Progenitor cell of endocrine pancreas (in vitro differentiated cells): ENCODE measurements at places on chromosomes 1 and 21. TPM values are rescaled to one million over a fixed set of nuclear protein-coding genes. Genes with fewer than 3 reads are reported as not detected.

GRCh38 chr1:101959456-101959855 lies 37.3 kb downstream of the OLFM3 start:
- DNase-seq: no peak

DNA sequence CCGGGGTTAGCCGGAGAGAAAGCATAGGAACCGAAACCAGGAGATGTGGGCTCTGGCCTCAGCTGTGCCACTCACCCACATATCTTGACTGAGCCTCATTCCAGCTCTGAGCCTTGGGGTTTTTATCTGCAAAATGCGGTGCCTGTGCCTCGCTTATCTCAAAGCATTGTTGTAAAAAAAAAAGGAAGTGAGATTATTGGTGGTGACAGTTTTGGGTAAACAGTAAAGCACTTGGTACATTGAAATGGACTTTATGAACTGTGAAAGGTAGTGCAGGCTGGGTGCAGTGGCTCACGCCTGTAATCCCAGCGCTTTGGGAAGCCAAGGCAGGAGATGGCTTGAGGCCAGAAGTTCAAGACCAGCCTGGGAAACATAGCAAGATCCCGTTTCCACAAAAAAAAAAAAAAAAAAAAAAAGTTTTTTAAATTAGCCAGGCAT lies 3.8 kb downstream of the PTAFR start:
- no peak for DNase-seq

Gene VASH2
- 15.8 and 17.8 TPM in 2 replicates for total RNA-seq

GRCh38 chr1:18199462-18199861 lies 91.9 kb downstream of the IGSF21 start:
- peak; percentile 12 for DNase-seq

- DNase-seq: no peak
Observed at GRCh38 chr1:75986478-75986877, 54.3 kb upstream of the ASB17 start.

DNA sequence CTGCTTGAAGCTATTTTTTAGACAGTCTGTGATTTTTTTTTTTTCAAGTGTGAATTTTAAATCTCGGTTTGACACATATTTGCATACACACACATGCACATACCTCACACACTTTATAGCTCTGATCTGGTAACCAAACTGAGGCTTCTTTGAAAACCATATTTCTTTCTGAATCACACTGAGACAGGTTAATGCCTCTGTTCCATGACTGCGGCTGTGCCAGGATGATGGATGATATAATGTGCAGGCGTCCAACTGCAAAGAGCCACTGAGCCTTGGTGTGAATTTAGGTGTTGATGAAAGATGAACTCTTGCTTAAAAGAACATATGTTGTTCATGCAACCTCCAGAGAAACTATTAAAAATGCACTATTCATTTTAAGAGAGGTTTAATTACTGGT lies 504.0 kb upstream of the OLFM3 start:
- no peak for DNase-seq

Gene PLA2G2C
- total RNA-seq: not detected in 2 replicates

Gene PFKFB2
- 9.6 and 10.6 TPM in 2 replicates for total RNA-seq

DNA sequence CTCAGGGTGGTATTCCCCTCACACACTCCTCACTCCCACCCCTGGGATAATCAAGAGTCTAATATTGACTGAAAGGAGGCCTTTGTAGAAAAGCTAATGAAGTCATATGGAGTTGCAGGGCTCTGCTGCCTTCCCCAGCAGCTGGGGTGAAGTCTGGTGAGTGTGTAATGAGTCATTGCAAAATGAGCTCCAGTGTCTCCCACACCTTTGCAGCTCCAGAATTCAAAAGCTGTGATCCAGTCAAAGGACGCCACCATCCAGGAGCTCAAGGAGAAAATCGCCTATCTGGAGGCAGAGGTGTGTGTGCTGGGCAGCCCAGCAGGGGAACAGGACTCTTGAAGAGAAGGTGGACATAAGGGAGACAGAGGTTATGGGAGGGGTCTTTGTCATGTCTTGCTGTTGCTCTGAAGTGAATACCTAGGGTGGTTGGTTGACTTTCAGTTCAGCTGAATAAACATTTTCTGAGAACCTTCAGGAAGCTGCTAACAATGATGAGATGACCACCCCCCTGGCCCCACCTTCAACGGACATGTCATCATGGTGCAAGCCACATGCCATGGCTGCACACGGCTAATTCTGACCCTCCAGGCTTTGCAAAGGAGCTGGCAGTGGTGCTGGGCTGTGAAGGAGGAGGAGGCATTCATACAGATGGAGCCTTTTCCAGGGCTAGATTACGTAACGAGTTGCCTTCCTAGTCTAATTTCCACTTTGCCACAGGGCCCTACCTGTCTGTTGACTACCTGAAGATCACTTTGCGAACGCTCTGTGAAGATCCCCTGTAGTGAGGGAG lies 32.2 kb upstream of the SNX27 start:
- no peak for DNase-seq

Gene MPL
- 0.31 TPM in 1 of 2 replicates, not detected in the other for total RNA-seq

DNA sequence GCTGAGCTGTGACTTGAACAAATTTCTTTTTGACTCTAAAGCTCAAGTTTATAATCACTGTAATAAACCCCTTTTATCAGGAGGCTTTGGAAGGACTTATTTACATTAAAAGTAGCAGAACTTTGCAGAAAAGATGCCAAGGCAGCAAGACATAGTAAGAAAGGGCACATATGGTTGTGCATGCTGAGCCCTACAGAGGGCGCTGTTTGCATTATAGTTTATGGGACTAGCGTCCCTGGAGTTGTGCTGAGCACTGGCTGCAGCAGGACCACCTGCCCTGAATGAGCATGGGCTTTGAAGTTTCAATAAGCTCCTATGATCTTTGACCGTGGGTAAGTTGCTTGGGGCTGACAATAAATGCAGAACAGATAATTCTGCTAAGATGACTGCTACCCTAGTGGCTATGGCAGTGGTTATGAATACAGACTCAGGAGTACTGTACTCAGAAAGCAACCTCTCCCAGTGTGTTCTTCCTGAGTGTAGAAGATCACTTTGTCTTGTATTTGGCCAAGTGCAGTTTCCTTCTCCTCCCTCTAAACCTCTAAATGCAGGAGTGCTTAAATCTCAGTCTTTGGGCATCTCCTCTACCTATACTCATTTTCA lies 45.4 kb upstream of the USP1 start:
- DNase-seq: no peak

- no peak for DNase-seq
Observed at GRCh38 chr1:156926175-156926574, 5.7 kb downstream of the LRRC71 start.

Gene FMO2
- total RNA-seq: not detected in 2 replicates

Gene LCE3E
- total RNA-seq: not detected in 2 replicates

DNA sequence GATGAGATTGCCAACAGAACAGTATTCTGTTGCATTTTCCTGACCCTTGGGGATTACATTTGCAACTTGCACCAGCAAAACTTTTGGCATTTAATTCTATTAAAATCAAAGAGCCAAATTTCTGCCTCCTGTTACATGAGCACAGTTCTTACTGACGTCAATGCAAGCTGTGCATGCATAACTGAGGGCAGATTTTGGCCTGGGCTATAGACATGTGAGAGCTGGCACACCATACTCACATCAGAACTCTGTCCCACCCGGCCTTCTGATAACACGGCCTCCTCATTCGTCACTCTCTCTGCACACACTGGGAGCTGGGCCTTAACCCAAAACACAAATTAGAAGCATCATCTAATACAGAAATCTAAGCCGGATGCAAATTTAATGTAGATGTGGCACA lies 31.5 kb downstream of the PAPPA2 start:
- DNase-seq: no peak

Gene SLC1A7
- total RNA-seq: not detected in 2 replicates

Gene UBE2U
- not detected in 2 replicates for total RNA-seq

GRCh38 chr1:209023790-209024189 lies 559.7 kb upstream of the CAMK1G start:
- no peak for DNase-seq

DNA sequence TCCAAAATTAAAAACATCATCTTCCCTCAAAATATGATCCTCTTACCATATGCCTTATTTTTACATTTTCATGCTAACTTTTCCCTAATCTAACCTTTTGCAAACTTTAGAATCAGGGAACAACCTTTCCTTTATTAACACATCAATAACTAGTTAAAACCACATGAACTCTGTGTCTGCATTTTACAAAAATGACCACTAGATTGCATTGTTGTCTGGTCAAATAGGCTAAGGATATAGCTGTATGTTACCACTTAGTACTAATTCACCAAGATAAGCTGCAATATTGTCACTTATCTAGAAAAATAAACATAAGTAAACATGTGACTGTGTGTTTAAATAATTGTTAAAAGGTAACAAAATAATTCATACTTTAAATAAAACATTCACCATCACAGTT lies 82.3 kb downstream of the DENND1B start:
- DNase-seq: no peak

- no peak for DNase-seq
Observed at GRCh38 chr1:87723193-87723592, 394.5 kb downstream of the LMO4 start.

DNA sequence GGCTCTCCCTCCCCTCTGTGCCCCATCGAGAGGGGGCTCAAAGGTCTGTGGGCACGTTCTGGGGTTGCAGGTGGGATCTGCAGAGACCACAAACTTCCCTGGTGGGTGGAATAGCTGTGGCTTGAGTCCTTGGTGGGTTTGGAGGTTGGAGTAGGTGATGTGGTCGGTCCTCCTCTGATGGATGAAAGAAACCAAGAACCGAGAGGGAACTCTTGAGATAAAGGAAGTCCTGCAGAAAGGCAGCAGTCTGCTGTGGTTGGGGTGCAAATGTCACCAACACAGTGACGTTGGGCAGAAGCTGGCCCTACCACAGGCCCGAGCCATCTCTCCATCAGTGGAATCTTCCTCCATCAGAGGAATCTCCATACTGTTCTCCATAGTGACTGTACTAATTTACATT lies 171.8 kb downstream of the FCRL5 start:
- DNase-seq: no peak

GRCh38 chr1:90881034-90881433 lies 140.8 kb downstream of the ZNF644 start:
- no peak for DNase-seq

- DNase-seq: no peak
Observed at GRCh38 chr1:106831511-106831910, 225.0 kb upstream of the PRMT6 start.

DNA sequence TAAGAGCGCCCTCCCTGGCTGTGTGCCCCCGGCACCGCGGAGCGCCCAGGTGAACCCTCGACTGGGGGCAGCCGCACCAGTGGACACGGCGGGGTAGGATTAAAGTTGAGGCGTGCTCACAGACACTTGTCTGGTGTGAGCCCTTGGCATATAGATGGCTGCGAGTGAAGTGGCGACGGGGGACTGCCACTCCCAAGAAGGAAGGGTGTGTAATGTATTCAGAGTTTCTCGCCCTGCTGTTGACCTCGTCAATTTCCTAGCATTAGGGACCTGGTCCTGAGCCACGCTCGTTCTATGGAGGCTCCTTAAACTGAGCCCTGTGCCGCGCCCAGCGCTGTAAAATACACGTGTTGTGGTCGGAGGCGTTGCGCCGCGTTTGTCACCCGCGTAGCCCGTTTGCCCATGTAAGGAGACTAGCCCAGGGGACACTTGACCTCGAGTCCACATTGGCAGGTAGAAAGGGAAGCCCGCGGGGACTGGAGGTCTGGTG lies 554 bp downstream of the EVA1C start:
- DNase-seq: no peak

GRCh38 chr1:165306543-165307434 lies 49.7 kb downstream of the LMX1A start:
- no peak for DNase-seq

DNA sequence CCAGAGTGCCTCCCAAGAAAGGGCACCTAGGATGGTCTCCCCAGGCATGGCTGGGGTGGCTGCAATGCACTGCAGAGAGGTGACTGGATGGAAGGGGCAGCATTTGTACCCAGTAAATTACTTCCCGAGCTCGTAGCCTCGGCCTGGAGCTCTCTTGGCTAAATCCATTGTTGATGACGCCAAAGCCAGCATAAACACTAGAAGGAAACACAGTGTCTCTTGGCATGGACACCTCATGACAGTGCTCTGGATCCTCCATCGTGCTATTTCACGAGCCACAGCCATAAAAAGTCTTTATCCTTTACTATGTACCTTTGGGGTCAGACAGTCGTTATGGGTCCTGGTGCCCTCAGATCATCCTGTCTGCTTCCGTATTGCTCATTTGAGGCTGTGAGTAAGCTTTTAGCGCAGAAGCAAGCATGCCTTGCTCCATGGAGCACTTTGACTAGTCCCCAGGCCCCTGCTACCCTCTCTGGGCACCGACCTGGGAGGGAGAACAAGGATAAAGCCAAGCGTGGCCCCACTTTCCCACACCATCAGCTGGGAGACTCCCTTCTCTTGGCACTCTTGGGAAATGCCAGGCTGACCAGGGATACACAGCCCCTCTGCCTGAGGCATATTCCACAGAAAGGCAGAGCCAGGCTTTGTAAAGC lies 10.3 kb upstream of the PRELP start:
- DNase-seq: no peak

Gene ATP1A2
- 0.11 TPM in 1 of 2 replicates, not detected in the other for total RNA-seq

Gene WNT2B
- 0.77 and 1.6 TPM in 2 replicates for total RNA-seq

GRCh38 chr1:153058826-153059784 lies 1.8 kb upstream of the SPRR2A start:
- no peak for DNase-seq

- no peak for DNase-seq
Observed at GRCh38 chr1:161770250-161770649, 4.1 kb downstream of the ATF6 start.

GRCh38 chr1:188129856-188130838 lies 1301.4 kb downstream of the PLA2G4A start:
- DNase-seq: no peak

- DNase-seq: no peak
Observed at GRCh38 chr1:147214325-147214724, 10.8 kb downstream of the FMO5 start.

GRCh38 chr1:245330951-245331350 lies 176.2 kb downstream of the KIF26B start:
- DNase-seq: no peak

GRCh38 chr1:34587761-34588160 lies 167.1 kb upstream of the GJB5 start:
- no peak for DNase-seq

Gene LRRC53
- 0.07 TPM in 1 of 2 replicates, not detected in the other for total RNA-seq

Gene PLPPR4
- total RNA-seq: 0.31 and 0.47 TPM in 2 replicates

DNA sequence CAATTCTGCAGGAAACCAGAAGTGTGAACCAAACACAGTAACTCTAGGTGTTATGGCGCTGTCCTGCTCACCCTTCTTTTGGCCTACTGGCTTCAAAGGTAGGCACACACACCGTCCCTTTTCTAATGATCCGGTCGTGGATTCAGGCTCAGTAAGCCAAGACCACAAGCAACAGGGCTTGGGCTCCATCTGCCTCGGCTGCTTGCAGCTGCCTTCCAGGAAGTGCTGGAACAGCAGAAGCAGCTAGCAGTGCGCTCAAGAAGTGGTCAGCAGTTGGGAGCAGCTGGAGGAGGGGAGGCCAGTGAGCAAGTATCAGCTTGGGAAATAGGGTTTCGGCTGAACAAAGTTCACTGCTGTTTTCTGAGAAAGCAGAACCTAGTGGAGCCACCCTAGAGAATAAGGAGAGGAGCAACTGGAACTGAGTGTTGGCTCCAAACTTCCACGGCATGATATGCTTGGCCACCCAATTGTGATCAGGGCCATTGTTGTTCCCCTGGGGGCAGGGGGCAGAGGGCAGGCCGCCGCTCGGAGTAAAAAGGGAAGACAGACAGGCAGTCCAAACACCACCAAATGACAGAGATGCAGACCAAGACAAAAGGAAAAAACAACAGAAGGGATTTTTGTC lies 173.4 kb downstream of the TOMM20 start:
- DNase-seq: no peak
